ENCODE measurements at places on chromosomes 13 and 19.
A peak's percentile ranks its signal among the peaks of the same experiment; 100 is the strongest.

- DNase-seq: no peak
Measured at GRCh38 chr19:56884441-56884840, 43.9 kb upstream of the PEG3 start.

DNA sequence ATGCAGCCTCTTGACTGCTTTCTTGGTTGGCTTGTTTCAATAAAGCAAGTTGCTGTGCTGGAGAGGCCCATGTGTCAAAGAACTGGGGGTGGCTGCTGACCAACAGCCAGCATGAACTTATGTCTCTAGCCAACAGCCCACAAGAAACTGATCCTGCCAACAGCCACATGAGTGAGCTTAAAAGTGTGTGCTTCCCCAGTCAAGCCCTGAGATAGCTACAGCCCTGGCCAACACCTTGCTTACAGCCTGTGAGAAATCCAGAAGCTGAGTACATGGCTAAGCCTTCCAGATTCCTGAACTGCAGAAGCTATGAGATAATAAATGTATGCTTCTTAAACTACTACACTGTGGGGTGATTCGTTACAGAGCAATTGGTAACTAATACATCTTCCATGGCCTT lies 38.9 kb upstream of the IPO5 start:
- no peak for DNase-seq

GRCh38 chr13:36294096-36294495 lies 3.5 kb downstream of the CCDC169 start:
- DNase-seq: no peak

DNA sequence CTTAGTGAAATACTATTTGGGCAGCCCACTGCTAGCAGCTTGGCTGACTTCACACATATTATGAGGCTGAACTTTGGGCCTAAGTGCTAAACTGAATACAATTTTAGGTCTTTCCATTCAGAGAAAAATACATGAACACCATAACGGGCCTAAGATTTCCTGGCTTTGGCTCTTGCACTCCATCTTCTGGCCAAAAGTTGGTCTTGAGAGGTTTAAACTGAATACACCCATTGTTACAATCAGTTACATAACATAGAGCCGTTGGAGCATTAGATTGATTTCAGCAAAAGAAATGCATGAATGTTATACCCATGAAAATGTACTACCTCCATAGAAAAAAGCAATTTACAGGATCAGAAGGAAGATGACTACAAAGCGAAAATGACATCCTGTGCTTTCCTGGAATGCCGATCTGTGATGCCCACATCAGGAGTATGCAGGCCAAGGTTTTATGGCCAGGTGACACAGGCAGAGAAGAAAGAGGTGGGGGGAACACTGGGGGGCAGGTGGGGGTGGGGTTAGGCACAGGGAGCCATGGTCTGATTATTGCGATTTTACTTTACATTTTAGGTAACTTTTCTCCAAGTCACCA lies 11.1 kb upstream of the SHISA2 start:
- DNase-seq: peak; percentile 61

GRCh38 chr19:43691755-43692154 lies 21.8 kb upstream of the PLAUR start:
- no peak for DNase-seq

GRCh38 chr13:26677156-26677555 lies 83.4 kb downstream of the GPR12 start:
- DNase-seq: no peak

- peak; percentile 1 for DNase-seq
Measured at GRCh38 chr13:40438999-40439797, 227.2 kb downstream of the FOXO1 start.

DNA sequence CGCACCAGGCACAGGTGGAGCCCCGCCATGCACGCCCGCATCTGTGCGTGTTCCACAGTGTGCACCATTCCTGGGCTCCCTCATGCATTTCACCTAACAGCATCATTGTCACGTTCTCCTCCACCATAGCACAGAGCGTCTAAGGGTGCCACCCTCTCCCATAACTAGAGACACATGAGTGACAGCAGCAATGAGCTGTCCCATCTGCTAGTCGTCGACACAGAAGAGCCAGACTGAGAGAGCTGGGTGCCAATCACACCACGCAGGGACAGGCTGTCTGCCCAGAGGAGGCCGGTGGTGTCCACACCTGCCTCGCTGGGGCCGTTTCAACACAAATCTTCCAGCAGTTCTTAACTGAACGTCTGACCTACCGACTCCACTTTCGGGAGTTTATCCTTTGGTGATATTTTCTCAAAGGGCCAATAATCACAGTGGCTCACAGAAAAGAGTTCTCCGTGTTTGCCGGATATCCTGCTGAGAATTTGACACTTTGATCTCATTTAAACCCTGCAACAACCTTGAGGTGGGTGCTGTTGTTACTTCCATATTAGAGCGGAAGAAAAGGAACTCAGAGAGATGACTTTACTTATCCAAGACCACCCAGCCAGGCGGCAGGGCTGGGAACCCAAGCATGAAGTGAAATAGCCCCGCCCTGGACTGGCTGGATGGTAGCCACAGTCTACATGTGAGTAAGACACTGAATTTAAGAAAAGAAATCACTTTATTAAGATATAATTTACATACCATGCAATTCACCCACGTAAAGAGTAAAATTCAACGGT lies 16.2 kb downstream of the CLEC11A start:
- no peak for DNase-seq
